ENCODE measurements at places on chromosomes 2 and 18.

GRCh38 chr18:7901657-7902056 lies 334.5 kb downstream of the PTPRM start:
- no peak for DNase-seq

- no peak for DNase-seq
Measured at GRCh38 chr2:74921236-74921736, 37.2 kb upstream of the POLE4 start.

GRCh38 chr2:27844821-27845255 lies 45.3 kb downstream of the RBKS start:
- no peak for DNase-seq

GRCh38 chr2:182077023-182077422 lies 91.4 kb downstream of the PPP1R1C start:
- DNase-seq, result no peak

DNA sequence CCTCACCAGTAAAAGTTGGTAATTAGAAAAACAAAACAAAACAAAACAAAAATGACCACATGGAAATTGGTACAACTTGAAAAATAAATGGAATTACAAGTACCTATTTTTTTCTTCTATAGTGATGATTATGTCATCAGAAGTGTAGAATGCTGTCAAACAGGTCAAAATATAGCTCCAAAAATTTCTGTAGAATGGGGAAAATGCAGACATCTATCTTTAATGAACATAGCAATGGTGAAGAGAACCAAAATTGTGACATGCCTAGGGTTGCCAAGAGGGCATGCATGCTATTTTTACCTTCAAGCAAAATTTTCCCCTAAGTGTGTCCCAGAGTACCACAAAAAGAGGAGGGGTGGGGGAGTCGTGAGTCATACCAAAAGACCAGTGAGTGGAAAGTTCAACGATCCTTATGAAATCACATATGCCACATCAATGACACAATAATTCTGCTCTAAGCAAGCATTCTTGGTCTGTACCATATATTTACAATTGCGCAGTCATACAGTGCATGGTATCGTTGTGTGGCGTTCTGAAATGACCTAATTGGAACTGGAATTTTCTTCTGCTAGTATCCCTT lies 1436.4 kb downstream of the SUCLG1 start:
- DNase-seq, result no peak

- DNase-seq, result no peak
Measured at GRCh38 chr2:18282026-18282425, 278.4 kb downstream of the RDH14 start.

DNA sequence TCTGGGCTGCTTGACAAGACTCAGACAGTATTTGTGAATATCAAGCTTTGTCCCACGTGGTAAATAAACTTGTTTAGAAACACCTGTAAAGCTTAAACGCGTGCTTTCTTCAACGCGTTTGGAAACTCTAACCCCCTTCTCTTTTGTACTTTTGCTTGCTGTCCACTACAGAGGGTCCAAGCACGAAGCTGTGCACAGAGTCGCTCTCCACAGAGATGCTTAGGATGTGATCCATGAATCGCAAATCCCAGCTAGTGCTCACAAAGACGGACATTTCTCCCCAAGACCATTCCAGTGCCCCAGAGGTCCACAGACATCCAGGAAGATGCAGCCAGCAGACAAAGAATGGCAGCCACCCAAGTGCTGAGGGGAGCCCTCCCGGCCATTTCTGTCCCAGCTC lies at the start of gene GPR45:
Gene GPR45 (plus strand): TSS at position 301 of the 400 bp plus-strand sequence. CDS start 116 bp downstream, outside the sequence.
- DNase-seq, result no peak

DNA sequence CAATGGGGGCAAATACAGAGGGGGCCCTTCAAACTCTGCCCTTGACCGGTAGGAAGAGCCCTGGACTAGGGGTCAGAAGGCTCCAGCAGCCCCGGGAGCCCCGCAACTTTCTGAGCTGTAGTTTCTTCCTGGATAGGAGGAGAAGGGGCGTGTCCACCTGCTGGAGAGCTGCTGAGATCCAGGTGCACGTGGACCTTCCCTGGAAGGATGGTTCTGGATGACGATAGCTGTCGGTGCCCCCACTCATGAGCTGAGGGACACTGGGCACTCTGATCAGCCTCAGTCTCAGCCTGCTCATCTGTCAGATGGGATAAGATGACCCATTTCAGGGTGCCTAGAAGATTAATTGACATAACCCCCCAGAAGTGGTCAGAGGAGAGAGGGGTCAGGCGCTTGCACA lies 125.2 kb upstream of the HDAC4 start:
- no peak for DNase-seq

Data from ureter (tissue), 1 donor.